Fibroblast of the aortic adventitia (primary cell): ENCODE measurements at places on chromosomes 5 and 9.

DNA sequence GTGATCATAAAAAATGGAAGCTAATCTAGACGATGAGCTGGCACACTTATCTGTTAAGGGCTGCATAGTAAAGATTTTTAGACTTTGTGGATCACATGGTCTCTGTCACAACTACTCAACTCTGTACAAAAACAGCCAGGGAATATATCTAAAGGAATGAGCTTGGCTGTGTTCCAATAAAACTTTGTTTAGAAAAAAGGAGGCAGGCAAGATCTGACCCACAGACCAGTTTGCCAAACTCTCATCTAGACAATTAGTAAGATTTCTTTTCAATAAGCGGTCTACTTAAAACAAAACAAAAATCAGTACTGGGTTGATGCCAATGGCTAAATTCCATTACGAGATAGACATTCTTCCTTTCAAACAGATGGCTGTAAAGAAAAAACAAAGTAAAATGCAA, 53.0 kb upstream of the RETREG1 start:
- DNase-seq: peak; percentile 85

GRCh38 chr5:126594748-126595485, at the start of gene ALDH7A1:
Gene ALDH7A1, minus strand, starts transcription at chr5:126595219. Its CDS starts 21 bp downstream, at chr5:126595198.
- DNase-seq: peak; percentile 93

DNA sequence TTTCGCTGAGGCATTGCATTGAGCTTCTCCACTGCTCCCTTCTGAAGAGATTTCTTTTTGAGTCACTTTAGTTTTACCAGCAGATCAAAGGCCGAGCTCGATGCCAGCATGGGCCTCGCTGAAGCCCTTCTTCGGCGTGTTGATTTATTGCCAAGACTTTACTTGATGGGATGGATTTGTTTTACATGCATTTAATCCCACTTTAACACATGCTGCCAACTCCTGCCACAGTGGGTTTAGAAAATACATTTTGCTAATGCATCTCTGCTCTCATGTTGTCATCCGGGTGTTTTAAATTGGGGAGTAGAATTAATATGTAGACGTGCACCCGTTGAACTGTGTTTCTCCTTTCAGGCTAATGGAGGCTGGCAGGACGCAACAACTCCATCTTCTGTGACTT, 218.3 kb downstream of the PBX3 start:
- DNase-seq: no peak

DNA sequence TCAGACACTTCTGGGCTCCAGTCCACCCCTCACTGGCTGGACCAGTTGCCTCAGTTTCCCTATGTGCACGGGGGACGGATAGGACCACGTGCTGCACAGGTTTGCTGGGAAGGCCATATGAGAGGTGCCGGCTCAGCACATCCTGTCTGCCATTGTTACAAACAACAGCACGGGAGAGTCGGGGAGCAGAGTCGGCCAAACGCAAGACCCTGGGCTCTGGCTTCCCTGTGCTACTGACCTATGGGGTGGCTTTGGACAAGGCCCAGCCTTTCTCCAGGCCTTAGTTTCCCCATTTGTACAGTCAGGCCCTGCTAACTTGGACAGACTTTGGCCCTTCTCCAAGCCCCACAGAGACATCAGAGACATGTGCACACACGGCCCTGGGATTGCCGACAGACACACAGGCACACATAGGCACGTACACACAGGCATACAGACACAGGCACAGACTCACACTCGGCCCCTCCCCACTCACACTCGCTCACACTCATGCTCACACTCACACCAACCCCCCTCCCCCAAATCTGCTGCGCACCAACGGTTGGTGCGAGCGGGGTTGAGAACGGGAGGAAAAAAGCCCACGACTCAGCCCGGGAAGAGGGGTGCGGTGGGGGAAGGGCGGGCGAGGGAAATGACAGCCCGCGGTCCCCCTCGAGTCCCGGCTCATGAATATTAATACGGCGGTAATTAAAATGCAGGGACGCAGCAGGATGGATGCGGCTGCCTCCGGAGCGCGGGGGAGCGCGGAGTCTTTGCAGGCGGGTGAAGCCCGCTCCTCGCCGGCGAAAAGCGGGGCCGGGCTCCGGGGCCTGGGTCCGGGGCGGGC, 133.0 kb downstream of the C9orf50 start:
- peak; percentile 69 for DNase-seq

- DNase-seq: no peak
These were observed 7.9 kb downstream of the CTXN3 start for GRCh38 chr5:127656825-127657224.

- peak; percentile 42 for DNase-seq
These were observed 50.4 kb downstream of the TRIO start for GRCh38 chr5:14193496-14193895.

GRCh38 chr5:151459680-151460324, 12.4 kb downstream of the SLC36A1 start:
- no peak for DNase-seq

GRCh38 chr9:21964925-21965385, 29.2 kb downstream of the CDKN2A start:
- DNase-seq: peak; percentile 73

DNA sequence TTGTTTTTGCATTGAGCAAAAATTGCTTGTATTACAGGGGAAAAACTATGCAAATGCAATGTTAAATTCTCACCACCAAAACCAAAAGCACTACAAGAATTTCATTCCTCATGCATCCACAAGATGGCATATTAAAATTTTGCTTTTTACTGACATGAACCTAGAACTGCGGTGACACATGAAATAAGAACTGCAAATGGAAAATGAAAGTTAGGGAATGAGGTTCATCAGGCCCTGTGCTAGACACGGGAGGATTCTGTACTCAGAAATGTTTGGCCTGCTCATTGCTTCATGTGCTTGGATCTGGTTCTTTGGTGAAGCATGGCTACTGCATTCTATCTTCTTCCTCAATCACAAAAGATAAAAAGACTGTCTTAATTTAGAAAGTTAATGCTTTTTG, 9.1 kb upstream of the RFK start:
- DNase-seq: peak; percentile 90

- DNase-seq: no peak
These were observed 77.2 kb upstream of the CD180 start for GRCh38 chr5:67273689-67274356.

- no peak for DNase-seq
These were observed 299.6 kb downstream of the FBXL7 start for GRCh38 chr5:15799612-15800011.

- no peak for DNase-seq
These were observed 109.5 kb downstream of the RXRA start for GRCh38 chr9:134435550-134436378.

DNA sequence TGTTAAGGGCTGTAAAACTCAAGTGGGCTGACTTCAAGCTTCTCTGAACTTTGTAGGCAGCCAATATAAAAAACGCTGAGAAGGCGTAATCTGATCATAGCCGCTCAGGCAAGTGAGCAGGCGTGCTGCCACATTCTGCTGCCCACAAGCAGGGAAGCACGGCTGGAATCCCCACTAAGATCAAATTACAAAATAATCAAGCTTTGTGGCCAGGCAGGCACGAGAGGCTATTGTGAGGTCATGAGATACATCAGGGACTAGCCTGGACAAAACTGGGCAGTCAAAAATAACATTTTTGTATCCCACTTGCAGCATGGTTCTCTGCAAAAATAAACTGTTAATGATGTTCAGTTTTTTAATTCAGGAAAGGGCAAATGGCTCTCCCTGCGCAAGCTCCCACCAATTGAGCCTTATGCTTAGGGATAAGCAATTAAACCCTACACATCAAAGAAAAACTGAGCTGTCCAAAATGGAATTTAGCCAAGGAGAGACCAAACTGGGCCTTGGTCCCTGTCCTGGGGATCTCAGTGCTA, 64.0 kb downstream of the POU5F2 start:
- peak; percentile 93 for DNase-seq

DNA sequence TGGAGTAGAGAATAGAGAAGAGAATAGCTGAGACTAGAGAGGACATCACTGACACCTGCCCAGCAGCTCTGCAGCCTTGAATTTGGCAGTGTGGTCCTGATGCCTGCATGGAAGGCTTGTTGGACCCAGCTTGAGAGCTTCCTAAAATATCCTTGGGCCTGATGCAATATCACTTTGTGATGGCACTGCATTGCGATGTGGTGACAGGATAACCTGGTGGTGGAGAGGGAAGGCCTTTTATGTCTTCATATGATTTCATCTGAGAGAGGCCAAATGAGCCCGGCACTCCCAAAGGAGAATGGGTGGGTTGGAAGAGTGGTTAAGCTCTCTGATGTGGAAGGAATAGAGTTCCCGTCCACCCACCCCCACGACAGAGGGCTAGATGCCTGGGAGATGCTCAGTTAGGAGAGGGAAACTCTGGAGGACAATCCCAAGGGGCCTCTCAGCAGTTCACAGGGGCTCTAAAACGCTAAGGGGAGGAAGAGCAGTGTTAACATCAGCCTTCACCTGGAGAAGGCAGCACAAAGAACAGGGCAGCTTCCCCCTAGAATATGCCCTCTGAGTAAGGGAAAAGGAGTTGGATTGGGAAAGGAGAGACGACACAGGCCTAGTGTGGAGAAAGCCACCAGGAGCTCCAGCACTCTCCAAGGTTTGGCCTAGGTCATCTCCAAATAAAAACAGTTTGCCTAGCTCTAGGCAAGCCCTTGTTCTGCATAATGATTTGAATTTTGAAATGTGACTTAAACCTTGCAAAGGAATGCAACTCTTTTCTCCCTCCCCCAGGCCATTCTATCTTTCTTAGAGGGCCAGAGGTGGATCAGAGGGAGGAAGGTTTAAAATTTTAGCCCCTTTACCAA, 99.8 kb upstream of the SSBP2 start:
- peak; percentile 34 for DNase-seq

- no peak for DNase-seq
These were observed 194.0 kb downstream of the SEMA6A start for GRCh38 chr5:116380621-116381020.

DNA sequence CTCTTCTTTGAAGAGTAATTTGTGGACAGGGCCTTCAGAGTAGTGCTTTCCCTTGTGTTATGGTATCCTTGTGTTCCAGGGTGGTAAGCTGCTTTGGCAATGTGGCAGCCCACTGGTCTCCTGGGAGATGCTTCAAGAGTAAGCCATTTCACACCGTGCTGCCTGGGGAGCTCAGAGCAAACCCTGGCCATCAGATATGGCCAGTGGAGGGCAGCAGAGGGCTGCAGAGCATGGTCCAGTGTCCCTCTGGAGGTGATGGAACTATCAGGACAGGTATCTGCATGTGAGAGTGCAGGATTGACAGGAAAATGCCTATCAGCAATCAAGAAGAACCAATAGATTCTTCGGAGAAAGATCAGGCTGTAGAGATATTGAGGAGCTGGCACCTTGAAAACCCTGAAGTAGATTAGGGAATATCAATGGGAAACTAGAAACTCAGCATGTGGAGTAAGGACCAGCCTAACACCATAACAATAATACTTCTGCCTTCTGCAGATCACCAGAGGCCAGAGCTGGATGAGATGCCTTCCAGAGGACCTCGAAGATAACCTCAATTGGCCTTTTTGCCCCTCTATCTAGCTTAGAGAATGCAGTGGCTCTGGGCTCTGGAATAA, 90.8 kb downstream of the PLPPR1 start:
- peak; percentile 0 for DNase-seq

DNA sequence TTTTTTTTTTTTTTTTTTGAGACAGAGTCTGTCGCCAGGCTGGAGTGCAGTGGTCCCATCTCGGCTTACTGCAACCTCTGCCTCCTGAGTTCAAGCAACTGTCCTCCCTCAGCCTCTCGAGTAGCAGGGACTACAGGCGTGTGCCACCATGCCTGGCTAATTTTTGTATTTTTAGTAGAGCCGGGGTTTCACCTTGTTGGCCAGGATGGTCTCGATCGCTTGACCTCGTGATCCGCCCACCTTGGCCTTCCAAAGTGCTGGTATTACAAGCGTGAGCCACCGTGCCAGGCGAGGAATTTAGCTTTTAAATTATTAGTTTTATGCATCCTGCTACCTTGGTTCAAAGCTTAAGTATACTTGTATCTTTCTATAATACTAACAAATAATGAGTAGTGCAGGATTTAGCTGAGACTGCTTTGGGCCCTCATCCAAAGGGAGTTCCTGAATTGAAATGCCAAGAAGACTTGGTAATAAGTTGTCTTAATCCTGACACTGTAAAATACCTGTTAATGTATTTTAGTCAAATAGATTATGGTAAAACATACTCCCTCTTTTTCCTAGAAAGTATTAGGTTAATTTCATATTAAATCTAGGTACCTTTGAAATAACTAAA, 5.0 kb downstream of the CDC42SE2 start:
- DNase-seq: peak; percentile 58

DNA sequence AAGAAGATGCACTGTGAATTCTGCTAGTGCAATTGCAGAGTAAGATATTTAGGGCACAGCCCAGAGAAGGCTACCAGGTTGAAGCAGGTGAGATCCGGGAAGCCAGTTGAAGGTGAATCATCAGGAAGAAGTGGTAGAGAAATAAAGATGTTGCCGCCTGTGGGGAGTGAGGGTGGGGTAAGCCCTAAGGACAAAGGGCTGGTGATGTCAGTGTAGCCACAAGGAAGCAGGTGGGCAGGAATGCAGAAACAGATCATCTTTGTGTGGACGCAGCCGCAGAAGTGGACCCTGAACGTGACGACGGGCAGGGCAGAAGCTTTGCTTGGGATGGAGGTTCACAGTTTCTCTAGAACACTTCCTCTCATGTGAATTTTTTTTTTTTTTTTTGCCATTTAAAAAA, 164.2 kb downstream of the ACTL7B start:
- no peak for DNase-seq

- DNase-seq: no peak
These were observed 63.2 kb downstream of the SYK start for GRCh38 chr9:90864779-90865178.

DNA sequence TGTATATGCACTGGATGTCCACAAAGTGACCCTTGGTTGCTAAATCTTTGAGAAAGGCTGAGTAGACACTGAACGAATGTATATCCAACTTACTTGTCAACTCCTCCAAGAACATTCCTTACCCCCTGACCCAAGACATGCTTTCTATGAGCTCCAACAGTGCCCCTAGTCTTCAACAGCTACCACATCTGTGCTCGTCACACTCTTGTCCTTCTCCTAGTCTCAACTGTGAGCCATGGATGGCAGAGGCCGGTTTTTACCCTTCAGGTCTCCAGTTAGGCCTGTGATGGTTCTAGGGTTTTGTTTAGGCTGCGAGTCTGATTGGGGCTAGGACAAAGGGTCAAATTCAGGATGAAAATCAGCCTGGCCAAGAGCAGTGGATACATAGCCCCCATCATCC, 19.0 kb upstream of the GPX3 start:
- no peak for DNase-seq
